ENCODE measurements at places on chromosomes 4 and X.

DNA sequence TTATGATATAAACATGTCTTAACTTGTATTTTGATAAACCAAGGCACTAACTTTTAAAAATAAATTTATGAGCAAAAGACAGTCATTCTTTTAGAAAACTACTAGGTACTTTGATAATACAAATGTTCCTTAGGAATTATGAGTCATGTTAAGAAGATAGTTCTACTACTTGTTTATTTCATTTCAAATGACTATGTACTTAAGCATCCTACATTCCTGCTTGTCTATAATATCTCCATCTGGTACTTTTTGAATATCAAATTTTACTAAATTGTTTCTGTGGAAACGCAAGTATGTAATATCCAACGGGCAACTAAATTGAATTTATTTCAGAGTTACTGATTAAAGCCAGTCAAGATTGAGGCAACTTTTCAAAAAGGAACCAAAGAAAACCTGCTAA lies 61.8 kb downstream of the CAMK2D start:
- DNase-seq = no peak

DNA sequence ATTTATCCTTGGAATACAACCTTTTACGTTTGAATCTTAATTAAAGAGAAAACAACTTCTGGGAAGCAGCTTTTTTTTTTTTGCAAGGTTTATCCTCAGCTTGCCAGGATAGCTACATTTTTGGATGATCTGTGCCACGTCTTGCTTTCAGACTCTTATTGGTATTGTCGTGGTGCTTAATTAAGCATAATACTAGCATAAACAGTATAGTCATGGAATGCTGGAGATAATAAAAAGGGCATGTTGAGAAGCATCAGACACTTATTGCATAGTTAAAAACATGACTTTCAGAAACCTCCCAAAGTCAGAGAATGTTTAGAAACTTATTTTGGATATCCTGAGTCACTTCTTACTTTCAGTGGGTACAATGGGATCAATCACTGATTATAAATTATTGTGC lies 77.0 kb downstream of the PALLD start:
- DNase-seq = no peak

- DNase-seq = no peak
Measured at GRCh38 chr4:158208963-158209640, 1.2 kb upstream of the TMEM144 start.

GRCh38 chr4:42608551-42608950 lies 48.4 kb downstream of the ATP8A1 start:
- no peak for DNase-seq

DNA sequence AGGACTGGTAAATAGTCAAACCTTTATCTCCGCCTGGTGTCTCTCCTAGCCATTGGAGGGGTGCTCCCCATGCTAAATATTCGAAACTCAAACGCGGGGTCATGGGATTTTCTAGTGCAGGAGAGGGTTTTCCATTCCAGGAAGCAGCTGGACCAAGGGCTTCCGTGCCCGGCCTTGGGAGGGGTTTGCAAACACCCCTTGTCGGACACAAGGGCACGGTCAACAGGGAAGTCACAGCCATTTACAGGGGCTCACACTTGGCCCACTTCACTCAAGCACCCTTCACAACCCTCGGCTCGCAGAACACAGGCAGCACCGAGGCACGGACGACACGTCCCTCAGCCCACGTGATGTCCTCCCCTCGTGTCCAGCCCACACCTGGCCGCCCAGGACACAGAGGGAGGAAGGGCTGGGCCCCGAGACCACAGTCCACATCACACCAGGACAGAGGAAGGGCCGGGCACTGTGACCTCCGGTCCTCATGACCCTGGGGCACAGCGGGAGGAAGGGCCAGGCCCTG lies 10.3 kb upstream of the PLCXD1 start:
- no peak for DNase-seq

- DNase-seq = no peak
Measured at GRCh38 chr4:107733431-107733925, 13.4 kb upstream of the PAPSS1 start.

GRCh38 chr4:172947594-172947993 lies 221.0 kb upstream of the GALNT7 start:
- DNase-seq = no peak

DNA sequence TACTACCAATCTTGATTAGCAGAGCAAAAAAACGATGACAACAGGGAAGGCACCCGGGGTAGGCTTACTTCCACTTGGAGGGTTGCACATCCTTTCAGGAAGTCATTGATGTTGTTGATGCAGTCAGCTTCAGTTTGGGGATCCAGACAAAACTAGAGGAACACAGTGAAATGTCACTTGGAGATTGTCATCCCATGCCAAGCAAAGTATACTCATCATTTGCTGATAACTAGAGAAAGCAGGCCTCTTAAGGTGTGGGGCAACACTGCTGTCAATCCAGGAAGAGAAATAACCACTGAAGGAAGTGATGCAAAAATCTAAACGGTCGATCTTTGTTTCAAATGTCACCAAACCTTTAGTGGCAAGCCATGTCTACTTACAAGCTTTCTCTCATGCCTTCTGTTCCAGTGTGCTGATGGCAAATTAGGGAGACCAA lies 1.4 kb downstream of the ARHGEF6 start:
- no peak for DNase-seq

DNA sequence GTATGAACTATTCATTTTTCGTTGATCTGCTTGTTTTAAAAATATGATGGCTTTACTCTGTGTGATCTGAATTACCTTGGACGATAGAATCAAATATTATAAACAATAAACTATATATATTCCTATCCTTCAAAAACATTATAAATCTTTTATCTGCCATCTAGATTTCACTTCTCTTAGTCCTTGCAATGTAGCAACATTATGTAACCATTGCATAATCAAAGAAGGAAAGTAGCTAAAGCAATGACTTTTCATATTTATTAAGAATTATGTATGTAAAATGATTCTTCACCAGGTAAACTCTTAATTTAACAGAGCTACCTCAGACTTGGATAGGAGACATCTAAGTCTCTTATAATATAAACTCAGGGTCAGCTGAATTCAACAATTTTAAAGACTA lies 210.5 kb downstream of the ADAMTS3 start:
- DNase-seq = no peak

DNA sequence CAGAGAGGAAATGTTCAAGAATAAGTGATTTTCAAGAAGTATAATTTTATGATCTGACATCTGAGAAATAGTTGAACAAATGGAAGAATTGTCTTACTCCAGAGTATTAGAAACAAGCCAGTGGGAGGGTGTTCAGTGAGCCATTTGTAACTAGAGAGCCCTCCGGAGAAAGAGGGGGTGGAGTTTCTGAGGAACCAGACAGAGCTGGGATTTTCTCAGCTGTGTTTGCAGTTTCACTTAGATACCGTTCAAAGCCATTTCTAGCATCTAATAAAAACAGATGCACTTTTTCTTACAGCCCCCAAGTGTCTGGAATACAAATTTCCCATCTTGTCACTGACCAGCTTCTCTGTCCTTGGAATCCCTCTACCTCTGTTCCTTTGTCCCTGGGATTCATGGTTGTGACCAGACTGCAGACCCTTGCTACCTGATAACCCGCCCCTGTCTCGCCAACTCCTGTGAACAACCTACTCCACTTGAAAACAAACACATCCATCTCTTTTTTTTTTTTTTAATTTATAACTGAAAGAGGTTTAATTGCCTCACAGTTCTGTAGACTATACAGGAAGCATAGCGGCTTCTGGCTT lies 132.8 kb upstream of the KLF3 start:
- no peak for DNase-seq

GRCh38 chr4:117637347-117637746 lies 396.9 kb upstream of the NDST3 start:
- no peak for DNase-seq

DNA sequence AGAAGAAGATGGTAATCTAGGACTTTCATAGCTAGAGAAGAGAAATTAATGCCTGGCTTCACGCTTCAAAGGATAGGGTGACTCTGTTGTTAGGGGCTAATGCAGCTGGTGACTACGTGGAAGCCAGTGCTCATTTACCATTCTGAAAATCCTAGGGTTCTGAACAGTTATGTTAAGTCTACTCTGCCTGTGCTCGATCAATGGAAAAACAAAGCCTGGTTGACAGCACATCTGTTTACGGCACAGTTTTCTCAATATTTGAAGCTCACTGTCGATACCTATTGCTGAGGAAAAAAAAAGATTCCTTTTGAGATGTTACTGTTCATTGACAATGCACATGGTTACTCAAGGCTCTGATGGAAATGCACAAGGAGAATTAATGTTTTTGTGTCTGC lies 182.6 kb upstream of the NUDT6 start:
- DNase-seq = no peak

GRCh38 chr4:15577508-15577907 lies 77.6 kb downstream of the FBXL5 start:
- DNase-seq = no peak

- peak; percentile 0 for DNase-seq
Measured at GRCh38 chrX:16212436-16212835, 45.2 kb downstream of the MAGEB17 start.

- no peak for DNase-seq
Measured at GRCh38 chrX:105744946-105745345, 77.4 kb upstream of the NRK start.

DNA sequence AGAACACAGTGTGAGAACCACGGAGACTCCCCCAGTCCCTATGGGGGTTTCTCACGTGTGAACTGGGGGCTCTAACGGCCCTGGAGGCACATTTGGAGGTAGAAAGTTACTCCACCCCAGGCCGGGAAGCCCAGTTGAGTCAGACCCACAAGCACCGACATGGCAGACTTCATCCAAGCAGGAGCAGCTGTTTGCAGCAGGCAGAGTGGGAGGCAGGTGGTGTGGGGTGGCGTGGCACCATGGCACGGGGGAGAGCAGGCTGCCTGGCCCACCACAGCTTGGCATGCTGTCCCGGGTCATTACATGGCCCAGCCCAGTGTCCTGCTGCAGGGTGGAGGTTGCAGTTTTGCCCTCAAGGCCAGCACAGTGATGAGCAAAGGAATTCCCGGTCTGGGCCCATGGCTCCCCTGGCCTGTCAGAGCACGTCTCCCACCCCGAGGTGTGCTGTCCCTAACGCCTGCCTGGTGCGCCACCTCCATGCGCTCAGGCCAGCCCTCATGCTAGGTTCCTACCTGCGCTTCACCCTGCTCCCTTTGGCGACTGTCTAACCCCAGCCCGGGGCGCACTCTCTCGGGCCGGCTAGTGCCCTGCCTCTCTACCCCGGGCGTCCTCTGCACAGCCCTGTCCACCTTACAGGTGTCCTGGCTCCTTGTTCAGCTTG lies 90.6 kb upstream of the AFAP1 start:
- no peak for DNase-seq

GRCh38 chrX:103253608-103254007 lies 1.3 kb downstream of the TCEAL8 start:
- DNase-seq = peak; percentile 30

- DNase-seq = no peak
Measured at GRCh38 chrX:30948051-30948450, 59.0 kb upstream of the TAB3 start.

DNA sequence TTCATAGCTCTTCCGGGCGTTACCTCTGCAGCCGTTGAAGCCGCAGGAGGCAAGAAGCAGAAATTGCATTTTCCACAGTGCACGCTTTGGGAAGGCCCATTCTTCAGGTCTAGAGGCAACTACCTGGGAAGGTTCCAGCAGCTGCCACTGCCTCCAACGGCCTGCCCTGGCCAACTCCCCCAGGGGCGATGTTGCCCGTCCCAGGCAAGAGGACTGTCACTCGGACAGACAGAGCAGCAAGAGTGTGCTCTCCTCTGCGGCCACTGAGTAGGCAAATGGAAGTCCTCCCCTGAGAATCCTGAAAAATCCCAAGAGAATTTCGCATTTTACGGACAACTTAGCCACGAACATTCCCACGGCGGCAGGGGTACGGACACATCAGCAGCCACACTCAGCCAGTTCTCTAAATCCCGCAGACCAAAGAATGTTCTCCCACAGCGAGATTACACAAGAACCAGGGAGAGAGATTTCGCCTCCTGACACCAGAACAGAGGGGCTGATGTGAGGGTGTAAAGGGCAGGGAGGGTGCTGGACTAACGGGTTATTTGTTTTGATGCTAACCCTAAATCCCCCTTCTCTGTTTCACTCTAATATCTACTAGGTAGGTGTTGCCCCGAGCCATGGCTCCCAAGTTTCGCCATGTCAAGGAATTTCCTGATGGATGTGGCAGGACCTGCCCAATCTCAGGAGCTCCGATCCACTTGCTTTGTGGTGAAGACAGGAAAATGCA lies 63.8 kb downstream of the SEPSECS start:
- DNase-seq = no peak

- DNase-seq = no peak
Measured at GRCh38 chrX:76893930-76894329, 466.4 kb downstream of the MAGEE1 start.

GRCh38 chrX:79557212-79557611 lies 190.1 kb upstream of the ITM2A start:
- DNase-seq = no peak

GRCh38 chr4:1792832-1793495 lies at the start of gene FGFR3:
FGFR3 (plus strand) TSS chr4:1793293; CDS start chr4:1793935, 642 bp downstream.
- DNase-seq = peak; percentile 74

GRCh38 chr4:2393353-2394270 lies 24.8 kb downstream of the ZFYVE28 start:
- DNase-seq = no peak

GRCh38 chrX:100654261-100654660 lies 10.3 kb downstream of the SRPX2 start:
- no peak for DNase-seq

GRCh38 chr4:114226179-114226578 lies 246.7 kb upstream of the ARSJ start:
- no peak for DNase-seq

DNA sequence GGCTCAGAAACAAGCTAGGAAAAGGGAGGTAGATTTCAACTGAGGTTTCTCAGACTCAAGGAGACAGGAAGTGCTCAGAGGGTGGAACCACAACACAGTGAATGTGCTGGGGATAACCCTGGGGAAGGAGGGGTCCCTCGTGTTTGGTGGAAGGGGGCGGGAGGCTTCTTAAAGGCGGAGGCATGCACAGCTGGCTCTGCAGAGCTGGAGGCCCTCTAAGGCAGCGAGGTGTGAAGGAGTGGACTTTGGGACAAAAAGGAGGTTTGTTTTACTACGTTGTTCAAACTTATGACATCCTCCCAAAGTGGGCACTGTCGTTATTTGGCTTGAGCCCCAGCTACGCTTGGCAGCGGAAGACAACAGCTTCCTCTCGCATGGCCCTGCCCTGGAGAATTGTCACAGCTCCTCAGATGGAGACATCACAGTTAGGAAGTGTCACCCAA lies 21.7 kb upstream of the MTM1 start:
- no peak for DNase-seq

DNA sequence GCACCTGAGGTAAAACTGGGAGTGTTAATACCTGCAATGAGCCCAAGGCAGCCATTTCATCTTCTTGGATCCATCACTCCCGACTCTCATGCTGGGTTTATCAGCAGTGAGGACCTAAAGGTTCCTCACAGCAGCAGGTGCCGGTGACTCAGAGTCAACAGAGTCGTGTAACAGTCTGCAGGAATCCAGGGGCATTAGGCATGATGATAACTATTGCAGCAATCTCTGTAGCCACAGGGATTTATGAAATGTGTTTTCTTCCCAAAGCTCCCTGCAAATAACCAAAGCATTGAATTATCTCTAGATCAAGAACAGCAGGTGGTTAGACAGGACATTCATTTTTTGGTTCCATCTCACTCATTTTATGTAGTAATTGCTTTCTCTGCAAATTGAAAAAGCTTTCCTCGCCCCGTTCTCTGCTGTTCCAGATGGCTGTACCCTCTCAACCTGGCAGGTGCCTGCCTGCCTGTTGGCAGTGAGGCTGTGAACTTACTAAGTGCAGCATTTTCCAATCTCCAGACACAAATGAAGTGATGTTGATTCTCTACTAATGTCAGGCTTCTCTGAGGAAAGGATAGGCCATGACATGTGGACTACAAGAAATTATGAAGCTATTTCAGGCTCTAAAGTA lies 48.1 kb upstream of the TSPAN7 start:
- peak; percentile 33 for DNase-seq

GRCh38 chrX:38612281-38612680 lies 50.9 kb downstream of the TSPAN7 start:
- DNase-seq = no peak
